Bone marrow (tissue), 2 donors: ENCODE measurements at places on chromosomes 4 and X.

GRCh38 chr4:65018313-65018712 is 609.1 kb upstream of the TECRL start:
- DNase-seq: no peak

DNA sequence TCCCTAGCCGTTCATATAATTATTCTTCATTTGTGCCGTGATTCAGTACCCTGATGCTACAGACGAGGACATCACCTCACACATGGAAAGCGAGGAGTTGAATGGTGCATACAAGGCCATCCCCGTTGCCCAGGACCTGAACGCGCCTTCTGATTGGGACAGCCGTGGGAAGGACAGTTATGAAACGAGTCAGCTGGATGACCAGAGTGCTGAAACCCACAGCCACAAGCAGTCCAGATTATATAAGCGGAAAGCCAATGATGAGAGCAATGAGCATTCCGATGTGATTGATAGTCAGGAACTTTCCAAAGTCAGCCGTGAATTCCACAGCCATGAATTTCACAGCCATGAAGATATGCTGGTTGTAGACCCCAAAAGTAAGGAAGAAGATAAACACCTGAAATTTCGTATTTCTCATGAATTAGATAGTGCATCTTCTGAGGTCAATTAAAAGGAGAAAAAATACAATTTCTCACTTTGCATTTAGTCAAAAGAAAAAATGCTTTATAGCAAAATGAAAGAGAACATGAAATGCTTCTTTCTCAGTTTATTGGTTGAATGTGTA is 7.0 kb downstream of the SPP1 start:
- no peak for DNase-seq

GRCh38 chrX:69279234-69279633 is 114.0 kb upstream of the PJA1 start:
- no peak for DNase-seq

DNA sequence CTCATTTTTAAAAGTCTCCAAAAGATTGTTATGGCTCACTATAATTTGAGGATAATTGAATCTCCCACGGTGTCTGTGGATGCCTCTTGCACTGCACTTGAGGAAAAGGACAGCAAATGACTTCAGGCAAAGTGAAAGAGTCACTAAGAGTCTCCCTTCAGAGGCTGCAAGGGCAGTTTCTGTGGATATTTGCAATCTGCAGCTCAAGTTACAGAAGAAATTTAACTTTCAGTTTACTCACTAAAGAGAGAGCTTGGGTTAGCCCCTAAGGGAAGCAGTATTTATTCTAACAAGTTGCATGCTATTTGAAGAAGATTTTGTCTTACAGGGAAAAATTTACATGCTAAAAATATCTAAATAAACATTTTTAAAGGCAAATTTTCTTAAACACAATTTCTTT is 912.0 kb upstream of the TENM3 start:
- no peak for DNase-seq

- no peak for DNase-seq
These were observed 12.2 kb upstream of the PRDM8 start for GRCh38 chr4:80184825-80185756.

- no peak for DNase-seq
These were observed 132.5 kb upstream of the NHS start for GRCh38 chrX:17242470-17242869.

DNA sequence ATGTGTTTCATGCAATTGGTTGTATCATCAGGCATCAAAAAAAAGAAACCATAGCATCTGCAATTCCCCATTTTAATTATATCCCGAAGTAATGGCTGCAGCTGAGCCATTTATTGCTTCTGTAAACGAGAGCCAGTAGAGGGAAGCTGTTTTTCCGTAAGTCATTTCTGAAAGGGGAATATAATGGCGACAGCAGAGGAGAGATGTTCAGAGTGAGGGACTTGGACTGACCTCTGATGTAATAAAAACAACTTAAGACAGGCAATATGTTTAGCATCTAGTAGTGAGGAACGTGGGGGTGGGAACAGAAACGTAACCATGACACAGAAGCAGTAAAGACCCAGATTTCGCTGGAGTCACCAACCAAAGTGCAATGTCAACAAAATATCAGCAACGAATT is 31.5 kb upstream of the NAA11 start:
- no peak for DNase-seq

DNA sequence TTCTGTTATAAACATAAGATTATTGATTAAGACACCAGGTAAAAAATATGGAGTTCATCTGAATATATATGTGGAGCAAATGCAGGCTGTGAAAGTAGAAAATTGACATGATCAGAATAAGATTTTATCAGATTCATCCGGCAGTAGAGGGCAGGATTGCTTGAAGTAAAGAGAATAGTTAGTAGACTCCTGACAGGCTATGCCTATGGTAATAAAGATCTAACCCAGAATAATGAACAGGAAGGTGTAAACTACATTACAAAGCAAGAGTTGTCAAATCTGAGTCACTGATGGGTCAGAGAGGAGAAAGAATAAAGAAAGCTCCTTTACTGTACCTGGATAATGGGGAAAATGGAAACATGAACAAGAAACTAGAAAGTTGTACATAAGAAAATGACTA is 20.8 kb upstream of the TMEM184C start:
- DNase-seq: no peak

DNA sequence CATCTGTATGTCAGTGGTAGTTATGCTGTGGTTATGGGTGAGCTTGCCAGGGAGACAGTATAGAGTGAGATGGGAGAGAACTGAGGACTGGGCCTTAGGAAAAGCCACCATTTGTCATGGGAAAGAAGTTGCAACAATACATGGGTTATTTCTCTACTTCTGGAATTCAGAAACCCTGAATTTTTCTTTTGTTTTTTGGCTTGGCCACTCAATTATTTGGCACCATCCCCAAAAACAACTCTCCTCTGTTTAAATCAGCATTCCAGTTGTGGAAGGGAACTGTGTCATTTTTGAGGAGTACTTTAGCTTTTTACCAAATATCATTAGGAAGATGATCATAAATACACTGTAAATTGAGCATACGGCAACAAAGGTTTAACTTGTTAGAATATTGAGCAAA is 41.1 kb upstream of the ACSL4 start:
- DNase-seq: no peak

GRCh38 chr4:25494166-25494565 is 117.1 kb downstream of the ANAPC4 start:
- no peak for DNase-seq

GRCh38 chr4:74559853-74560252 is 114.9 kb downstream of the AREG start:
- no peak for DNase-seq

DNA sequence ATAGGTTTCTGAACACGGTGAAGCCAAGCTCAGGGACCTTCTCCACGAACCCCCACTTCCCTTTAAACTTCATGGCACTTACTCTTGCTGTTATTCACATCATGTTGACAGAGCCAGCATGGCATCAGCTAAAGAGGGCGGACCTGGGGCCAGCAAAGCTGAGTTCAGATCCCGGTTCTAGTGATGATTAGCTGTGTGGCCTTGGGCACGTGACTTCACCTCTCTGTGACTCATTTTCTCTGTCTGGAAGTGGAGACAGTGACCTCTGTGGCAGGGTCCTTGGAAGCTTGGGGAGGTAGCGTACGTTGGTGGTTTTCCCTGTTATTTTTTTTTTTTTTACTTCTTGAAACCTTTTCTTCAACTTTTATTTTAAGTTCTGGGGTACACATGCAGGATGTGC is 13.4 kb downstream of the EVC start:
- no peak for DNase-seq

DNA sequence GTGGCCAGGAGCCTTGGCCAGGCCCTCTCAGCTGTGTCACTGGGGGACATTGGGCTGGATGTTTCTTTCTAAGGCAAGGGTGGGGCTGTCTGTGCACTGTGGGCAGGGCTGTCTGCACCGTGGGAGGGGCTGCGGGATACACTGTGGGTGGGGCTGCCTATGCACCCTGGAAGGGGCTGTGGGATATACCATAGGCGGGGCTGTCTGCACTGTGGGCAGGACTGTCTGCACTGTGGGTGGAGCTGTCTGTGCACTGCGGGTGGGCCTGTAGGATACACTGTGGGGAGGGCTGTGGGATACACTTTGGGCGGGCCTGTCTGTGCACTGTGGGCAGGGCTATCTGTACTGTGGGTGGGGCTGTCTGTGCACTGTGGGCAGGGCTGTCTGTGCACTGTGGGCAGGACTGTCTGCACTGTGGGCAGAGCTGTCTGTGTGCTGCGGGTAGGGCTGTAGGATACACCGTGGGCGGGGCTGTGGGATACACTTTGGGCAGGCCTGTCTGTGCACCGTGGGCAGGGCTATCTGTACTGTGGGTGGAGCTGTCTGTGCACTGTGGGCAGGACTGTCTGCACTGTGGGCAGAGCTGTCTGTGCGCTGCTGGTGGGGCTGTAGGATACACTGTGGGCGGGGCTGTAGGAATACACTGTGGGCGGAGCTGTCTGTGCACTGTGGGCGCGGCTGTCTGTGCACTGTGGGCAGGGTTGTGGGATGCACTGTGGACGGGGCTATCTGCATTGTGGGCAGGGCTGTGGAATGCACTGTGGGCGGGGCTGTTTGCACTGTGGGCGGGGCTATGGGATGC is 31.1 kb downstream of the ACOX3 start:
- no peak for DNase-seq

DNA sequence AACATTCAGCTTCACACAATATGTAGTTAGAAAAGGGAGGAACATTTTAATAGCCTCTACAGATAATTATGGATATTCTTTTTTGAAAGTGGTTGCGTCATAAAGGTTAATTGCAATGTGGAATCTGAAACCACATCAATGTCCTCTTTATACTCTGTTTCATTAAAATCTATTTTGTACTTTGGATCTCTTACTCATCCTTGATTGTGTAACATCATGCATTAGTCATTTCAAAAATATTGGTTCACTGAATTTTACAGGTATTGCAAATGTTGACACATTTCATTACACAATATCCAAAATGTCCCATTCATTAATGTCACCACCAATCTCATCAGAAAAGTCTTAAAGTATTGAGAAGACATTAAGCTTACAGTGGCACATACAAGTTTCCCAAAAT is 62.7 kb upstream of the USP9X start:
- no peak for DNase-seq

DNA sequence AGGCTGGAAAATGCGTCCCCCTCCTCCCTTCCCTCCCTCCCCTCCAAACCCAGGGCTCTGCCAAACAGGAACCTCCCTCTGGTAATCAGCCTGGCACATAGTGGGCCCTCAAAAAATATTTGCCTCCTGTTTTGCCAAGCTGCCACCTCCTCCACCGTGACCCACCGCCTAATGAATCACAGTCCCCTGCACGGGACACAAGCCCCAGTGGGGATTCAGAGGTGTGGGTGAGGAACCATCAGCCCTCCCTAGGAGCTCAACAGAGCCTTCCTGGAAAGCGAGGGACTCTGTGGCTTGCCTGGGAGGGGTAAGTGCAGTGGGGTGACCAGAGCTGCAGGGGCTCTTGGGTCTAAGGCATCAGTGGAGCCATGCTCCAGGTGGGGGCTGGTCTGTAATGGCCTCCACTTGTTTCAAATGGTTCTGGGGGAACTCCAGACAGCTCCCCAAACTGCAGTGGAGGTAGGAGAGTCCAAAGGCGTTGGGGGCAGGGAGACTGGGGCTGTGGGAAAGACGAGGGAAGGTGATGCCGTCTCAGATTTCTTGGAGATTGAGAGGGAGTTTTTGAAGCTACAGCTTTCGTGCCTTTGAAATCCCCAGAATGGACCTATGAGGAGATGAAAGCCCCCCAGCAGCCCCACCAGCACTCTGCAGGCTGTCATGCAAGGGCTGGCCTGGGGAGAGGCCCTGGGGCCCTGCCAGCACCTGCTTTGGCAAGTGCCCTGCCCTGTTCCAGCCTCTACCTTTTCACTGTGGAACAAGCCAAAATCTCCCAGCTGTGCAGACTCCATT is 1.0 kb upstream of the PPP2R2C start:
- DNase-seq: no peak

DNA sequence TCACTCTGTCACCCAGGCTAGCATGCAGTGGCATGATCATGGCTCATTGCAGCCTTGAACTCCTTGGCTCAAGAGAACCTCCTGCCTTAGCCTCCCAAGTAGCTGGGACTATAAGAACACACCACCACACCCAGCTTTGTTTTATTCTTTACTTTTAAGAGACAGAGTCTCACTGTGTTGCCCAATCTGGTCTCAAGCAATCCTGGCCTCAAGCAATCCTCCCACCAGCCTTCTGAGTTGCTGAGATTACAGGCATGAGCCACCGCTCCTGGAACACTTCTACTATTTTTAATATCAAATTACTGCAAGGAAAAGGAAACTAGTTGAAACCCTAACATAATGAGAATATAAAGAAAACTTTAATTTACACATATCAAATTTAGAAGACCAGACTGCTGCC is 85.4 kb downstream of the FAM13A start:
- no peak for DNase-seq

DNA sequence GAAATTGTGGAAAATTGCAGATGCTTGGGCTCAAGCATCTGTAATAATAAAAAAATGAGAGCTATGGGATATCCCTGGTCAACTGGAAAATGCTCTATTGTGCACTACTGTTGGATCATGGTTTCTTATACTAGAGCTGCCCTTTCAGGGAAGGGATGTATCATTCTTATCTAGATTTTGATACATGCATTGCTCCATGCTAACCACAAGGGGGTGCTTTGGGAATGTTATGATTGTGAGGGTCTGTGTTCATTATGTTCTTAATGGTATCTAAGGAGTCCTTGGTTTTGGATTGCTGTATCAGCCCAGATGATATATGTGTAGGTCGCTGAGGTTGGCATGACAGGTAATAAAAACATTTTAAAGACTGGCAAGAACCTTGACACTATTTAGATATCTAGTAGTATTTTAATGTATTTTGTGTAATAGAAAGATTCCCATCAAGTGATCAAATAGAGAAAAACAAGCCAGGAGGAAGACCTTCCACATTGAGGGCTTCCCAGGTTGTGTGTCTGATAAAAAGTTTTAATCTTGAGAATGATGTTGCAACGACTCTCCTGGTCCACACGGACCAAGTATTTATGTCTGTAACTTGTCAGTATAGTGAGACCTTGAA is 49.2 kb upstream of the TLR2 start:
- DNase-seq: no peak

GRCh38 chr4:6824071-6824470 is 41.5 kb downstream of the KIAA0232 start:
- no peak for DNase-seq

DNA sequence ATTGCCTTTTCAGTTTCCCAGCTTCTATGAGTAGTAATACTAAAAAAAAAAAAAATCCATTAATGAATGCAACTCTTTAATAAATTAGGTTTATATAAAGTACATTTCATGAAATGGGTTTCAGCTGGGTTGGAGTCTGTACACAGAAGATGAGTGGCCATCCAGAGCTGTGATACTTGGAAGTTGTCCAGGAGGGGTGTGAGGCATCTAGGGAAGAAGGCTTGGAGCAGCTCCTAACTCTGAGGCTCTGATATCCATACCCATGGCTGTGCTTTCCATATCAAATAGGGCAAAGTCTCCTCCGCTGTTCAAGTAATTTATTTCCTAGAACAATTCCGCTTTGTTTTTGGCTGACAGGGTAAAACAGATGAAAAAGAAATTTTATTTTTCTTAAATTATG is 423.3 kb upstream of the TENM3 start:
- DNase-seq: no peak

DNA sequence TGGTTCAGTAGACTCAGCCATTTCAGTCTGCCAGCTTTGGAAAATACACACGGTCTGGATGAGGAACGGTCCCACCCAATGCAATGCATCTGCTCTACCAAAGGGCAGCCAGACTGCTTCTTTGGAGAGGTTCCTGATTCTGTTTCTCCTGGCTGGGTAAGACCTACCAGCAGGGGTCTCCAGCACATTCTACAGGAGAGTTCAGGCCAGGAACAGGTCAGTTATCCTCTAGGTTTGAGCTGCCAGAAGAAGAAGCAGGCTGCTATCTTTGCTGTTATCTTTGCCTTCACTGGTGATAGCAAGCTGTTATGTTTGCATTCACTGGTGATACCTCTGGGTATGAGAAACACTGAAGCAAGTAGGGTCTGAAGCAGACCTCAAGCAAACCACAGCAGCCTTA is 45.5 kb upstream of the PBDC1 start:
- no peak for DNase-seq
